ENCODE measurements at places on chromosomes 16 and 17.

- DNase-seq: no peak
Observed at GRCh38 chr17:56158915-56159825, 5.9 kb downstream of the ANKFN1 start.

DNA sequence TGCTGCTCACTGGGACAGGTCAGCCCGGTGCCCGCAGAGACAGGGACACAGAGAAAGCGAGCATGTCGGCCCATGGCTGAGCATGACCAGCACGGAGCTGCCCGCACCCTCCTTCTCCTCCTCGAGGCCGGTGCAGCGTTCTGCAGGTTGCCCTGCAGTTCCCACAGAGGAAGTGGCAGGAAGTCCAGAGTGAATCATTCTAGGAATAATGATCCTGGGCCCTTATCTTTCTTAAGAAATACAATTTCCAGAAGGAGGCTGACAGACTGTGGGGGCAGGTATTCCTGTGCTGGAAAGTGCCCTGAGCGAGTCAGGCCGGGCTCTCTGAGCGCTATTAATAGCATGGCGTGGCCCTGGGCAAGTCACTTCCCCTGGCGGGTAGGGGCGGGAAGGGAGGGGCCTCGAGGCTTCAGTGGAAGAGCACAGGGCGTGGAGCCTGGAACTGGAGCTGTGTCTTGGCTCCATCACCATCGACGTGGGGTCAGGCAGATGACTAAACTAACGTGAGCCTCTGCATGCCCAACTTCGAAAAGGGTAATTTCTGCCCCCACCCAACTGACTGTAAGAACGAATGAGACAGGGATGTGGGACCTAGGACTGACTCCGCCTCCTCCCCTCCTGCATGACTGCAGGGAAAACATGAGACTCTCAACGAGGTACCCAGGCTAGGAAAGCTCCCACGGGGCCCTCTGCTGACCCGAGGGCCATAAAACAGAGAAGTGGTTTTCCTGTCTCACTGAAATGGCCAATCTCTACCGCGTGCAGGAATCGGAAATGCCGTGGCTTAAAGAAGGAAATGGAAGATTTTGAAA lies 9.8 kb downstream of the TMEM204 start:
- peak; percentile 42 for DNase-seq

- no peak for DNase-seq
Observed at GRCh38 chr16:89268987-89269735, 51.7 kb downstream of the ZNF778 start.

DNA sequence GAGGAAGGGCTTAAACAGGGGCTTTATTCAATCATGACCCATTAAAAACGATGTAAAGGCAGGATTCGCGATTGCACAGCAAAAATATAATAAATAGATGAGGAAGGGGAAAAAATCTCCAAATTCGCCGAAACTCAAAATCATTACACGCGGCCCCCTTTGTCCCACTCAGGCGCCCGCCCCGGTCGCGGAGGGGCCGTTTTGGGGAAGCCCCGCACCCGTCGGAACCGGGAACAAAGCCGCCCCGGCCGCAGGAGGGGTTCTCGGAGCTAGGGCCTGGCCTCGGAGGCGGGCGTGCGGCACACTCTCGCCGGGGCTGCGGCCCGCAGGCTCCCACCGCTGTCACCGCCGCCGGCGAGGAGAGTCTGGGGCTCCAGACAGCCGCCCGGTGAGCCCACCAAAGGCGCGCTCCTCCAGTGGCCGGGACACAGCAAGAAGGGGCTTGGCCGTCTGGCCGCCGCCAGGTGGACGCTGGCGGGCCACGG lies 521 bp downstream of the C16orf87 start:
- DNase-seq: no peak

DNA sequence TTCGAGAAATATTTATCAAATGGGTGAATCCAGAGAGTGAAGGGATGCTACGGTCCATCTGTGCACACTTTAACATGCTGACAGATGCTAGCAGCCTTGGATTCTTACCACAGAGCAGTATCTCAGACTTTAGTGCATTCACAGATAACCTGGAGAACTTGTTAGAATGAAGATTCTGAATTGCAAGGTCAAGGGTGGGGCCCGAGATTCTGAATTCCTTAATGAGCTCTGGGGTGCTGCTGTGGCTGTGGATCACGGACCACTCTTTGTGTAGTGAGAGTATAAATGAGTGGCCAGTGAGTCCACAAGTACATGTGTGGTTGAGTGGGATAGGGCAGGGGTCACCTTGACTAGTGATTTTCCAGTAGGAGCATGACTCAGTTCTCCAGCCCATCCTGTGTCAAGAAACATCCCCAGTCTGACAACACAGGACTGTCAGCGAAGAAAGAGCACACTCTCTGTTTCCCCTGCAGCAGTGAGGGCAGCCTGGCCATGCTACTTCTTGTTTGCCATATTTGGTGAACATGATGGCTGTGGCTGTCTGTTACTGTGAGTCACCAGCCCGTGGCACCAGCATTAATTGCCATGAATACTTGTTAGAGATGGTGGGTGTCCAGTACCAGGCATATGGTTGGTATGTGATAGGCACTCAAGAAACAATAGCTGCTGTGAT lies 13.0 kb upstream of the SALL1 start:
- no peak for DNase-seq
